ENCODE measurements at places on chromosomes 16 and 17.

GRCh38 chr16:87406495-87407088, 14.5 kb downstream of the MAP1LC3B start:
- DNase-seq: no peak

DNA sequence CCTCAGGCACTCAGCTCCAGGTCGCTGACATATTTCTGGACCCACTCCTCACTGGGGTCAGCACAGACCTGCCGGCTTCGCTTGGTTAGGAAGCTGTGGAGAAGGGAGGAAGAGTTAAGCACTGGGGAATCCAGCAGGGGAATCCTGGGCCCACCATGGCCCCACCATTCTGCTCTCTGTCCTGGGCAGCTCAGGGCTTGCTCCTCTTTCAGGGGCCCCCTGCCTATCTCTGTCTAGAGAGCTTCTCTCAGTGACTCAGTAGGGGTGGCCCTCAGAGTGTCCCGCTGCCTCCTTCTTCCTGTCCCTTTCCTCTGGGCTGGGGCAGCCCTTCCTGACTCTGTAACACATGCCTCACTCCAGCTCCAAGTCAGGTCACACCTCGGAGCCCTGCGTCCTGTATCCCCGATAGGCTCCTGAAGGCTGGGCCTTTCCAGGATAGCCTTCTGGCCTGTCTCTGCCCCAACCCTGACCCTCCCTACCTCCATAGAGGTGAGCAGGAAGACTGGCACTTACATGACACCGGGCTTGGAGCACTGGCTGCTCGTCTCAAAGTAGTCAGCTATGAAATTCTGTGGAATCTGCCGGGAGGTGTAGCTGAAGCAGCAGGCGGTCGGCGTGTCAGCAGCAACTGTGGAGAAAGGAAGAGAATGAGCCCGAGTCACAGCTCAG, 1.1 kb downstream of the CCL3 start:
- DNase-seq: no peak

DNA sequence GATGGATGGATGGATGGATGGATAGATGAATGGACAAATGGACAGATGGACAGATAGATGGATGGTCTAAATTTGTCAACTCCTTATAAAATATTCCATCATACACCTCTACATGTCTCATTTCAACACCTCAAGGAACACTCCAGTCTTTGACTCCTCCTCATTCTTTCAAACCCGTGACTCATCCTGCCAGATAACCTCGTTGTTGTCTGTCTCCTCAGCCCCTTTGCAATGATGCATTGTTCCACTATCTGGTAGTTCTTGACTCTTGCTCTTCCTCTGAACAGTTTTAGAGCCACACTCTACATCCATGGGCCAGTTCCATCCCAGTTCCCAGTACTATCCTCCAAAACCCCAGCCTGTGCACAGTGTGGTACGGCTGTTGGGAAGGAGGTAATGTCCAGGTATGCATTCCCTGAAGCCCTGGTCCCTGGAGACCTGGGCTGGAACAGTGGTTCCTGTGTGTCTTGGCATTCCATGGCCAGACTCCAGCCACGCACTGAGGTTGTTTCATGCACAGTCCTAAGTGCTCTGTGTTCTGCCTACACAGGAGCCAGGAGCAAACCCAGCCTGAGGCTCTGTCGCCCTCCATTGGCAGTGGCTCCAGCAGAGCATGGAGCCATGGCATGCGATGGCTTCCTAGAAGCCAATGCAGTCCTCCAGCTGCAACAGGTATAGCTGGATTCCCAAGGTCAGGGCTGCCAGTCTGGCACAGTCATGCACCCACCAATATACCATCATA, 105.7 kb downstream of the C17orf67 start:
- DNase-seq: no peak

GRCh38 chr17:53428913-53429312, 393.8 kb upstream of the KIF2B start:
- DNase-seq: no peak

GRCh38 chr16:65289022-65289421, 167.2 kb upstream of the CDH11 start:
- no peak for DNase-seq

- no peak for DNase-seq
These were observed 26.5 kb downstream of the SOX8 start for GRCh38 chr16:1008085-1008484.

GRCh38 chr16:9438991-9439390, 347.5 kb downstream of the HAPSTR1 start:
- DNase-seq: no peak

DNA sequence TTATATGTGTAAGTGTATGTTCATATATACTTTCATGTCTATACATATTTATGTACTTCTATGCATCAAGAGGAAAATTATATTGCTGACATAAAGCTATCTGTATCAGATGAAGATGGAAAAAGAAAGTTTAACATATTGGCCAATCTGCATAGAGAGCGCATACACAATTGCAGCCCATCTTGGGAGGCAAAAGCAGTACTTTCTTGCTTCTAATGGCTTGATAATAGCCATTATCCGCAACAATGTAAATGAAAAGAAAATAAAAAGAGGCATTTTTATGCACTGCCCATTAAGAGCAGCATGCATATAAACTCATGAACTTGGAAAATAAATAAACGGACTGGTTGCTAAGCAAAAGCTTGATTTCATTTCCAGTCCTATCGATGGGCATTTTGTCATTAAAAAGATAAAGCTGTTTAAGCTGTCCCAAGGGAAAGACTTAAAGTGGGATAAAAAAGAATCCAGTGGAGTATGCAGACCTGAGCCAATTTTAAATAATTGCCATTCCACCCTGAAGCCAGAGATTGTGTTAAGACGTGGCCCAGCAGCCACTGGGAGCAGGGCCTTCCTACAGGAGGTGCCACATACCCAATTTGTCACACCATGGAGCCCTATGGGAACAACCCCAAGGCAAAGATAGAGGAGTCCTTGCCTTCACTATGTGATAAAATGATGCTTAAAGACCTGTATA, 183.6 kb upstream of the CDH11 start:
- DNase-seq: no peak

- no peak for DNase-seq
These were observed 2.8 kb downstream of the WNT3 start for GRCh38 chr17:46815474-46816353.

- DNase-seq: no peak
These were observed 246.2 kb downstream of the KATNIP start for GRCh38 chr16:27795992-27796614.

- DNase-seq: no peak
These were observed 23.4 kb downstream of the SMURF2 start for GRCh38 chr17:64638552-64639203.

DNA sequence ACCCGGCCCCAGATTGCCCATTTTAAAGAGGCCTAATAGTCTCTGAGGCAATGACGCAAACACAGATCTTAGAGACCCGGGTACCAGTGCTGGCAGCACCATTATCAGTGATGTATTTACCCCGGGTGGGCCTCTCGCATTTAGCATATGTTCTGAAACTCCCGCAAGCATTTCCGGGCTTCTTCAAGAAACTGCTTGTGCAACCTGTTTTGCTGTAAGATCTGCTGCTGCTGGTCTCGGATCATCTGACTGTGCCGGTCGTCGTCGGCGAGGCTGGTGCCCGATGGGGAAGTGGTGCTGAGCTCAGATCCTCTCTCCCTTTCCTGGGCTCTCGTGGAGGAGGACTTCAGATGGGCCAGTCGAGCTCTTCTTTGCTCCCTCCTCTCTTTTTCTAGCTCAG, 12.5 kb downstream of the CEP295NL start:
- DNase-seq: peak; percentile 34

DNA sequence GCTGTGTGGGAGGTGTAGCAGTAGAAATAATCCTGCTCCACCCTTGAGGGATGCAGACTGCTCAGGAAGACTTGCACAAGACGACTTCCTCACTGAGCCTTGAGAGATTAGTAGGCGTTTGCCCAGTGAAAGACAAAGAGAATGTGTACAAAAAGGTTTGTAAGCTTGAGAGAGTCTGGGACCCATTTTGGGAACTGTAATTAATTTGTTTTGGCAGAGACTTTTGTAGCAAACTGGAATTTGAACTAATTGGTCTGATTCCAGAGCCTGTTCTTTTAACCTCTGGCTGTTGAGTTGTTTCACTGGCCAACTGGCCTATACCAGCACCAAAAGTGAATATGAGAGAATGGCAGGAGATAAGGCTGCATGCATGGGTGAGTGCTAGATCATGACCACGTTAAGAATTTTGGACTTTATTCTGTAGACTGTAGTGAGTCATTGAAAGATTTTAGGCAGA, 75.5 kb downstream of the AATF start:
- no peak for DNase-seq

DNA sequence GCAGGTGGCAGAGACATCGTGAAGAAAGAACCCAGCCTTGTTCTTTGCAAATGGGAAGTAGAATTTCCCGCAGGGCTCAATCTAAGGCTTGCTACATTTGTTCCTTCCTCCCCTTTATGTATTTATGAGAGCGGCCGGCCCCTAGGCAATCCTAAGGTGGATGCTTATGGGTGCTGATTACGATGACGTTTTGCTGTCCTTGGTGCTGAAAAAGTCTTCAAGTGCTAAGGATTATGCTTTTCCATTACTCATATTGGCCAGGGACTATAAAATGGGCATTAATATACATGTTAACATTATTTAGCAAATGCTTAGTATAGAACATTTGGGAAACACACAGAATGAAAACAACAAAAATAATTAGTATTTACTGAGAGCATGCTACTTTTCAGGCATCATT, 313.3 kb upstream of the XYLT1 start:
- no peak for DNase-seq

- DNase-seq: no peak
These were observed 124.2 kb downstream of the ZFHX3 start for GRCh38 chr16:72923757-72924156.

- DNase-seq: peak; percentile 27
These were observed 55.0 kb upstream of the GSE1 start for GRCh38 chr16:85557971-85558657.

- DNase-seq: peak; percentile 51
These were observed 419 bp downstream of the RAB37 start for GRCh38 chr17:74737299-74738050.

- no peak for DNase-seq
These were observed 46.3 kb downstream of the MRM1 start for GRCh38 chr17:36647636-36648035.

DNA sequence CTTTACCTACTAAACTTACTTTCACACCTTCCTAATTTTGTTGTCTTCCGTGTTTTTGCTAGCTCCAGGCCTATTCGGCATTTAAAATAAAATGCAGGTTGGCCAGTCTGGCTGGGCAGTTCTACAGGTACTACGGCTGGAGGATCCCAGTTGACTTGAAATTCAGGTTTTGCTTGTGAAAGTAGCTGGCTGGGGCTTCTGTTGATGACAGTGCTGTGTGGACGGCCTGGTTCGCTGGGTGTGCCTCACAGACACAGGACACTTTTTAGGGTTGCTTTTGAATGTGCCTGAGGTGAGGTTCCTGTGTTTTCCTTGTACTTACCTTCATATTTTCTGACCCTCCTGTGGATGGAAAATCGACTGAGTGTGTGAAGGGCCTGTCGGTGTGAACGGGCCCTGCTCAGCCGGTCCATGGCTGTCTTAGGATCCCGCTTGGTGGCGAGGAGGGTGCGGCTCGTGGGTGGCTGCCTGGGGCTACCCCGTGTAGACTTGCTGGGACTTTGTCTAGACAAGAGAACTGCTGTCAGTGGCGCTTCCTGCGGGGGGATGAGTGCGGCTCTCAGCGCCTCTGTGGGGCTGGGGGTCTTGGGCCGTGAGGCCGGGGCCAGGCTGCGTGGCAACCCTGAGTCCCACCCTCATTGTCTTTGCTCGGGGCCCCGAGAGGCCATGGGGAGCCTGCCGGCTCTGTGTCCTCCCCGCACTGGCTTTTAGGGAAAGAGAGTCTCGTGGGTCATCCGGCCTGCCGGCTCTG, 18.7 kb upstream of the ZNF750 start:
- peak; percentile 39 for DNase-seq

GRCh38 chr16:2308089-2308962, 32.2 kb downstream of the ABCA3 start:
- DNase-seq: no peak

DNA sequence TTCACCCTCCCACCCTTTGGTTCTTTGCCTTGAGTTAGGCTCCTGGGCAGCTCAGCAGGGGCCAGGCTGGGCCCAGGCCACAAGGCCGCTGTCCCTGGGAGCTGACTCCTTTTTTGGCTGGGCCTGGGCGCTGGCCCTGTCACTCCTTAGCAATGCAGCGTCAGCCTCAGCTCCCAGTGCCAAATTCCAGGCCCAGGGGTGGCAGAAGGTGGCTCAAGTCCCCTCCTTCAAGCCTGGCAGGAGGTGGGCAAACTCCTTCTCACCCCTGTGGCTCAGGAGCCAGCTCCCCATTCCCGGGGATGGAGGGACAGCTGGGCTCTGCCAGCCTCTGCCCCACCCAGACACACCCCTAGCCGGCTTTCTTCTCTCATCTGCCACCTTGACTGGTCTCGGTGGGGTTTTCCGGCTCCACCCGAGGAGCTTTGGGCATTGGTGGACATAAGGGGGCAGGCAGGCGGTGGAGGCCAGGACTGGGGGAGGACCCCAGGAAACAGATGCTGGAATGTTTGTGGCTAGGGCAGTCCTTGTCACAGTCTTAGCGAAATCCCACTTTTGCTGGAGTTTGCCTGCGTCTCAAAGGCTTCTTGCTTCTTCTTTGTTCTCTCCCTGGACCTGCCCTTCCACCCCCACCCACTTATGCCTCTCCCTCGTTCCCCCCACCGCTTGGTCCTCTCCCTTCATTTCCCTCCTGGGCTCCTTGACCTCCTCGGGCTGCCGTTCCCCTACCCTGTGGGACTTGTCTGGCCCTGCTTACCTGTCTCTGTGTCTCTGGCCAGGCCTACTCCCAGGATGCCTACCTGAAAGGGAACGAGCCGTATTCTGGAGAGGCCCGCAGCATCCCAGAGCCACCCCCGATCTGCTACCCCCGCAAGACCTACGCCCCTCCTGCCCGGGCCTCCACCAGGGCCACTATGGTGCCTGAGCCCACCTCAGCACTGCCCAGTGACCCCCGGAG, 37.4 kb downstream of the ARHGAP23 start:
- DNase-seq: no peak

DNA sequence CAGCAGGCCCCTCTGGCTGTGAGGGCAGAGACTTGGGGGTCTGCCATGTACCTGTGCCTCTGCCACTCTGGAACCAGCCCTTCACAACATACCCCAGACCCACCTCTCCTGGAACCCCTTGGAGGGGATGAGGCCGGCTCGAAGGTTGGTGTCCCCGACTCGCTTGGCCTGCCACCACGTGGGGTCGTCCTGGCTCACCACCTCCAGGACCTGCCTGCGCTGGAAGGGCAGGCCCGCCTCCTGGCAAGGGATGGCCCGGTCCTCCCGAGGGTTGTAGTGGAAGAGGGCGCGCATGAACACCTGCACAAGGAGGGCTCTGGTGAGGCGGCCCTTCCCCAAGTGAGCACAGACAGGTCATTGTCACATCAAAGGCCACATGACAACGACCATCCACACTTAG, 12.2 kb downstream of the MPP3 start:
- DNase-seq: no peak

DNA sequence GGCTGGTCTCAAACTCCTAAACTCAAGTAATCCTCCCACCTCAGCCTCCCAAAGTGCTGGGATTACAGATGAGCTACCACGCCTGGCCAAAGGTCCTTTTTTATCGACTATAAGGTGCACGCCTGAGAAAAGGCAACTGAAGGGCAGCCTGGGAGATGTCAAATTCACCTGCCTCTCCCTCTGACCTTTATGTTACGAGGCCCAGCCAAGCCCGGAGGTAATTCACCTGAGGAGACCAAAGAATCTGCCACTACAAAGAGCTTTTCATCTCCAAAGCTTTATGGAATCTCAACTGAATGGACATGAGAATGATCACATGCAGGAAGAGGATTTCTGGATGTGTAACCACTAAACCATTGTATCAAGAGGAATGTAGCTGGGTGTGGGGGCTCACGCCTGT, 37.2 kb downstream of the LYRM1 start:
- no peak for DNase-seq
